Activated CD4-positive, alpha-beta T cell treated with anti-CD3 and anti-CD28 coated beads, Interleukin-10, Interleukin-2, amounts not matched to agents 100 ng/mL and 50 ng/mL, durations not matched to agents 16 hours and 8 hours (primary cell): ENCODE measurements at places on chromosomes 4 and X.
A peak's percentile ranks its signal among the peaks of the same experiment; 100 is the strongest.

- DNase-seq, result no peak
Observed at GRCh38 chrX:129495900-129496299, 27.4 kb downstream of the SMARCA1 start.

- DNase-seq, result no peak
Observed at GRCh38 chr4:16916031-16916430, 17.6 kb upstream of the LDB2 start.

GRCh38 chr4:119894650-119895208 is 171.9 kb downstream of the MAD2L1 start:
- no peak for DNase-seq

GRCh38 chrX:143934542-143934941 is 50.7 kb downstream of the UBE2NL start:
- DNase-seq, result no peak

GRCh38 chrX:19870710-19871490 is 16.5 kb downstream of the SH3KBP1 start:
- no peak for DNase-seq

GRCh38 chr4:148238811-148239493 is 203.3 kb downstream of the NR3C2 start:
- DNase-seq, result no peak

GRCh38 chr4:177308125-177308524 is 1.5 kb upstream of the NEIL3 start:
- DNase-seq, result peak; percentile 47

DNA sequence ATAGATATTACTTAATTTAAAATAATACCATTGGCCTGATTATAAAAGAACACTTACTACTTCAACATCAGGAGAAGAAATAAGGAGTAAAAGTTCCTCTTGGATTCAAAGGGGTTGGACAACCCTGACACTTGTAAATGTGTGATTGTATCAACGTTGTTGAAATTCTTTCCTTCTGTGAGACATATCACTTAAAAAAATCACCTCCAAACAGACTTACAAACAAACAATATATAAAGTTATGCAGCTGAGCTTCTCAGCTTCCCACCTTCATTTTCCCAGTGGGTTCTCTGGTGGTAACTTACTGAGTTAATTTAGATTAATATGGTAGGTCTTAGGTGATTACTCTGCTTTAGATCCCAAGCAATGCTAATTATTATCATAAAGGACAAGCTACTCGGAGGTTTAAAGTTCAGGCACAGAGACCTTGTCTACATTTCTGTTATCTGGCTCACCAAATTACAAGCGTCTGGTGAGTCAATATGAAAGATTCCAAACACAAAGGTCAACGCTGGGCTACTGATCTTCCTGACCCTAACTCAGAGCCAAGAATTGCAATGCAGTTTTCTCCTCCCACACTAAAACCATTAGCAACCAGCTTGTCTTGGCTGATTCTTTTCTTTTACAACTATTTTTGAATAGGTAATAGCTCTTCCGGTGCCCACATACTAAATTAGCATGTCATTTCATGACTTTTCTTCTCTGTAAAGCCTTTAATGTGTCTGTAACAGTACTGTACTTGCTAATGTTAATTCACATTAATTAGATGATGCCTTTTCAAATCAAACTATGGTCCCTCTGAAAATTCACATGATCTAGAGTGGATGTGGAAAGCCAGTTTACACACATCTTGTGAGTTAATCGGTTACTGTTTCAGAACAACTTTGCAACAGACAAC is 157.6 kb downstream of the RASL11B start:
- no peak for DNase-seq
